ENCODE measurements at places on chromosomes 6 and 20.
A peak's percentile ranks its signal among the peaks of the same experiment; 100 is the strongest.

- no peak for DNase-seq
Measured at GRCh38 chr6:109466212-109466923, 10.8 kb upstream of the MICAL1 start.

DNA sequence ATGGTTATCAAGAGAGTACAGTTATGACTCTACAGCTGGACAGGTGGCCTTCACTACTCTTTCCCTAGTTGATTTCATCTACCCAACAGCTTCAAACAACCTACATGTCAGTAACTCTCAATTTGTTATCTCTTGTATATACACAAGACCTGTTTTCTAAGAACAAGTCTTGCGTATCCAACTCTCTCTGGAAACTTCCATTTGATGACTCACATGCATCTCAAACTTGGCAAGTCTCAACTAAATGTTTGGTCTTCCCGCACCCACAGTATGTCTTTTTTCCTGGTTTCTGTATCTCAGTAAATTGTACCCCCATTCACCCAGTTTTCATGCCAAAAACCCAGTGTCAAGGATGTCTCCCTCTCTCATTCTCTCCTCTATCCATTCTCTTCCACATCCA, 97.7 kb downstream of the BTBD9 start:
- DNase-seq, result no peak

DNA sequence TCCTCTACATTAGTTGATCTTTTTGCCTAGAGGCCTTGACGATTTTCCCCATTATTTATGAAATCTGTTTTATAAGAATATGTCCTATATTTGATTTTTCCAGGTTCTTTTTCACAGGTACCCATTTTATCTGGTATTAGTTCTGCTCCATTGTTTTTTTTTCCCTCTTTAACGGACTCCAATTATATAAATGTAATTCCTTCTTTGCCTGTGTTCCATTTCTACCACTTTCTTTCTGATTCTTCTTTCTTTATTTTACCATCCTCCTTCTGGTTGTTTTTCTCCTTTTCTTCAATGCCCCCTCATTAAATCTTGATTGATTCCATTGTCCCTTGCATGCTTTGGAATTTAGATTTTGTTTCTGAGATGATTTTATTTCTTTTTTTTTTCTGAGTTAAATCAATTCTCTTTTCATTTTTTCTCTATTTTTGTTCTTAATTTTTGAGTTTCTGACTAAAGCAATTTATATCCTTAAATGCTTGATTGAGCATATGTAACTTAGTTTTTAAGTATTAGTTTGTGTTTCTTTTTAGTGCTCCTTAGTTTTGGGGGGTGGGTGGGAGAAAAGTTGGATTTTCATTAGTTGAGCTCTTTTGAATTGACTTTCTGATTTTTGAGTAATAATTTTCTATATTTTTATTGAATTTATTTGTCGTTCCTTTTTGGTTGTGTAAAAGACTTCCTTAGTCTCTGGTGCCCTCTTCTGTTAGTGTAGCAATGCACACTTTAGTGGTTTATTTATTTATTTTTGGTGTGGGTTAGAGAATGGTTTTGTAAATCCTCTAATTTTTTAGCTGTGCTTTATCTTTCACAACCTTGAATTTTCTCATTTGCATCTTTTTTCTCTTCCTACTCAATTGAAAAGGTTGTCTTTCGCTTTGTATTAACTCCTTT, 140.8 kb downstream of the FARS2 start:
- no peak for DNase-seq

DNA sequence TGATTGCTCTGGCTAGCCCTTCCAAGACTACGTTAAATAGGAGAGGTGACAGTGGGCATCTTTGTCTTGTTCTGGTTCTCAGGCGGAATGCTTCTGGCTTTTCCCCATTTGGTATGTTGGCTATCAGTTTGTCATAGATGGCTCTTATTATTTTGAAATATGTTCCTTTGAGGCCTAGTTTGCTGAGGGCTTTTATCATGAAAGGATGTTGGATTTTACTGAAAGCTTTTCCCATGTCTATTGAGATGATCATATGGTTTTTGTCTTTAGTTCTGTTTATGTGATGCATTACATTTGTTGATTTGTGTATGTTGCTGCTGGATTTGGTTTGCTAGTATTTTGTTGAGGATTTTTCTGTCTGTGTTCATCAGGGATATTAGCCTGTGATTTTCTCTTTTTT, 9.9 kb upstream of the RNASET2 start:
- no peak for DNase-seq

DNA sequence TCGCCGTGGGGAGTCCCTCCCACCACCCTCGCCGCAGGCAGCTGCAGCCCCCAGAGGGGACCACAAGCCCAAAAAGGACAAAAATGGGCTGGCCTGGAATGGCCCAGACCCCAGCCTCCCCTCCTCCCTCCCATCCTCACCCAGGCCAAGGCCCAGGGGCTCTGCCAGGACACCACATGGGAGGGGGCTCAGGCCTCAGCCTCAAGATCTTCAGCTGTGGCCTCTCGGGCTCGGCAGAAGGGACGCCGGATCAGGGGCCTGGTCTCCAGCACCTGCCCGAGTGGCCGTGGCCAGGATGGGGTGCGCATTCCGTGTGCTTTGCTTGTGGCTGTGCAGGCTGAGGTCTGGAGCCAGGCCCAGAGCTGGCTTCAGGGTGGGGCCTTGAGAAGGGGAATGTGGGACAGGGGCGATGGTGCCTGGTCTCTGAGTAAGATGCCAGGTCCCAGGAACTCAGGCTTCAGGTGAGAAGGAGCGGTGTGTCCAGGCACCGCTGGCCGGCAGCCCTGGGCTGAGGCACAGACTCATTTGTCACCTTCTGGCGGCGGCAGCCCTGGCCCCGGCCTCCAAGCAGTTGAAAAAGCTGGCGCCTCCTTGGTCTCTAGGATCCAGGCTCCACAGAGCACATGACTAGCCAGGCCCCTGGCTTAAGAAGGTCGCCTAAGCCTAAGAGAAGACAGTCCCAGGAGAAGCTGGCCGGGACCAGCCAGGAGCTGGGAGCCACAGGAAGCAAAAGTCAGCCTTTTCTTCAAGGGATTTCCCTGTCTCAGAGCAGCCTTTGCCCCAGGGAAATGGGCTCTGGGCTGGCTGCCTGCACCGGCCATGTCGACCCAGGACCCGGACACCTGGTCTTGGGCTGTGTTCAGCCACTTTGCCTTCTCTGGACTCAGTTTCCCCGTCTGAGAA, 35.2 kb upstream of the MRGBP start:
- DNase-seq, result no peak

GRCh38 chr6:49913636-49914375, 47.5 kb upstream of the CRISP1 start:
- DNase-seq, result no peak

DNA sequence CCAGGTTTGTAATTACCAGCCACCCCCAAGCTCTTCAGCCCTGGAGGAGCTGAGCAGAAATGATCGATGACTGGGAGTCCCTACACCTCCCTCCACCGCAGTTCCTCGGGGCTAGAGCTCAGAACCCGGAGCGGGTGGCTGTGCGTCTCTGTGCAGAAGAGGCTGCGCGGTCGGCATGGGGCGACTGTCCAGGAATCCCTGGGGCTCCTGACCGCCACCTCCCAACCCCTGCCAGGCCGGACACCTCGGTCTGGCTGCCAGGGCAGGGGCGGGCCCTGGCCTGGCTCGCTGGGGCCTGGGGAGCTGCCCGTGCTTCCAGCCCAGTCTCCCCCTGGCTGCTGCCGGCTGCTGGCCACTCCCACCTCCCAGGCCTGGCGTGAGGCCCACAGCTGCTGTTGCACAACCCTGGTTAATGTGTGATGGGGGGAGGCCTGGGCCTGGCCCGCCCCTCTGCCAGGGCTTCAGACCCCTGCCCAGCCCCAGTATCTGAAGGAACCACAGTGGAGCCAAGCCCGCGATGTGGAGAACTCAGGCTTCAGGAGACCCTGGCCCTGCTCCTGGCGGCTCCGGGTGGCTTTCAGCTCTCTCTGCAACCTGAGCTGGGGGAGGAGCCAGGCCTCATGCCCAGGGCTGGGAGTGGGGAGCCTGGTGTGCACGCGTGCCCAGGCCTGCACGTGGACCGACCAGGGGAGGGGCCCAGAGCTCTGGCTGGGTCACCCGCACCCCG, 1.2 kb downstream of the SLC2A4RG start:
- DNase-seq, result no peak

- peak; percentile 4 for DNase-seq
Measured at GRCh38 chr20:39829661-39830060, 859.4 kb downstream of the MAFB start.

- DNase-seq, result no peak
Measured at GRCh38 chr6:74638412-74638811, 567.4 kb downstream of the COL12A1 start.

DNA sequence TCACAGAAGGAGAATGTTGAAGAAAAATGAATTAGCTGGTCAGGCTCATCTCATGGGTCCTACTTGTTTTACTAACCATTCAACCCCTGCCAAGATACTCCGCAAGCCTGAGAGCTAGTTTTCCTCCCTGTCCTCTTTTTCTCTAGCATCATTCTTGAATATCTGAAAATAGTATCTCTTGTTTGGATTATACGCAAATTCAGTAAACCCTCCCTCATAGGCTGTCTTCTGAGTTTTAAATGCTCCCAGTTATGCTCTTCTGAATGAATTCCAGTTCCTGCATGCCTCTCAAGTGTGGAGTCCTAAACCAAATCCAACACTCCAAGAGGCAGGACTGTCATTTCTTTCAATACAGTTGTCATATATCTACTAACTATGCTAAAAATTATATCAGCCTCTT, 99.6 kb downstream of the COL21A1 start:
- no peak for DNase-seq

- no peak for DNase-seq
Measured at GRCh38 chr6:2213086-2213485, 32.3 kb downstream of the GMDS start.

DNA sequence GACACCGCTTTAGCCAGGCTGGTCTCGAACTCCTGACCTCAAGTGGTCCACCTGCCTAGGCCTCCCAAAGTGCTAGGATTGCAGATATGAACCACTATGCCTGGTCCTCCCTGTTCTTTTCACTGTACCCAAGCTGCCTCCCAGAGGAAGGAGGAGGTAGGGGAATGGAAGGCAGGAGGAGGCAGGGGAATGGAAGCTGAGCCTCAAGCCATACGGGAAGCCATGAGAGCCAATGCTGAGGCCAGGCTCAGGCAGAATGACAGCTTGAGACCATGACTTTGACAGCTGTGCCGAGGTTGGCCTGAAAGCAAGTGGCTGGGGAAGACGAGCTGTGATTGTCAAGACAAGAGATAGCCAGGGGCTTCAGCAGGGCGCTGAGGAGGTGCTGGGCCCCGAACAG, 13.6 kb upstream of the ZNF335 start:
- DNase-seq, result no peak

DNA sequence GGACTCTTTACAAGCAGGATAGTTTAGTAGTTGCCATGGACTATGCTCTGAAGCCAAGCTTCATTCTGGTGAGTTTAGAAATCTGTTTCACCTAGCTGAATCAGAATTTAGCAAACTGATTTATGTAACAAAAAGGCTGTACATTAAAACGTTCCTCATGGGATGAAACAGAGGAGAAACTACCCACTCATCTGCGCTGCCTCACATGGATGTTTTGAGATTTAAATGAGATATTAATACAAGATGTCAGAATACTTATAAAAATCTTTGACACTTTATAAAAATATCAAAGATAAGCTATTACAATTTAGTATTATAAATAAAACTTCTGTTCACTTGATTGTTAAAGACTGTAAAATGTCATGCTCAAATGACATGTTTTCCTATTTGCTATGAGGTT, 16.8 kb downstream of the RUNX2 start:
- DNase-seq, result no peak

- DNase-seq, result no peak
Measured at GRCh38 chr20:58927490-58928061, 53.5 kb upstream of the NELFCD start.

GRCh38 chr6:38639498-38640215, at the start of gene BTBD9:
TSS of gene BTBD9 (minus strand) at chr6:38639929.
- peak; percentile 84 for DNase-seq

- no peak for DNase-seq
Measured at GRCh38 chr20:11437611-11438380, 479.9 kb upstream of the BTBD3 start.

DNA sequence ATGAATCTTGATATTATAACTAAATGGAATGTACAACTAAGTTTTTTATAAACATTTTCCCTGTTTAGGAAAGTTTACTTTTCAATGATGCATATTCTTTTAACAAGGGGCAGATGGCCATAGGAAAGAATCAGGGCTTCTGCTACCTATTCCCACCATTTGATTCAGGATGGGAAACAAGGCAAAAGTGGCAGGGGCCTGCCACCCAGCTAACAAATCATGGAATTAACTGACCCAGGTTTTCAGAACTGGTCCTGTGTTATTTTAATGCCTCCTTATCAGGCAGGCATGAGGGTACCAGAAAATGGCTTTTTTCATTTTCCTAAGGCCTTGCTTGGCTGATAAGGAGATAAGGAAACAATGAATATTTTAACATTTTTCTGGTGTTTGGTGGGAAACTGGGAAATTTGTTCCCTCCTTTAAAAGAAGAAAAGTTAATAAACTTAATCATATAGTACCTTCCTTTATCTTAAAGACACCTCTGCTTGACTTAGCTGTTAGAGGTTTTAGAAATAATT, 6.7 kb downstream of the POU3F2 start:
- no peak for DNase-seq

DNA sequence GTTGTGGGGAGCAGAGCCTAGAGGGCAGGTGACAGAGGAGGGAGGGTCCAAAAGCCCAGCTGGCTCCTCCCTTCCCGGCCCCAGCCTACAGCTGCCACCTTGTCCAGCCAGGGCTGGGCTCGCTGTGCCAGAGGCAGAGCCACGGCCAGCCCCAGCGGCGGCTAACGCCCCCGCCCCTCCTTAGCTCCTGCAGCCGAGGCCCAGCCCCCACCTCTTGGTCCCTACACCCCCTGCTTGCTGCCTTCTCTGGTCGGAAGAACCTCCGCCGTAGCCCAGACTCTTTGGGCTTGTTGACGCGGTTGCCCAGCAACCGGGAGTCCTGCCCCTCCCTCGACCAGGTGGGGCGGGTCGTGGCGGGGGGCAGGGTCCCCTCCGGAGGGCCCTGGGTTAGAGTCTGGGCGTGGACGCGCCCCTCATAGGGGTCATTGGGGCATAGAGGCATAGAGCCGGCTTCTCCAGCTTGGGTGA, 521 bp upstream of the LKAAEAR1 start:
- no peak for DNase-seq

GRCh38 chr20:62728781-62729300, 20.2 kb downstream of the NTSR1 start:
- DNase-seq, result no peak

DNA sequence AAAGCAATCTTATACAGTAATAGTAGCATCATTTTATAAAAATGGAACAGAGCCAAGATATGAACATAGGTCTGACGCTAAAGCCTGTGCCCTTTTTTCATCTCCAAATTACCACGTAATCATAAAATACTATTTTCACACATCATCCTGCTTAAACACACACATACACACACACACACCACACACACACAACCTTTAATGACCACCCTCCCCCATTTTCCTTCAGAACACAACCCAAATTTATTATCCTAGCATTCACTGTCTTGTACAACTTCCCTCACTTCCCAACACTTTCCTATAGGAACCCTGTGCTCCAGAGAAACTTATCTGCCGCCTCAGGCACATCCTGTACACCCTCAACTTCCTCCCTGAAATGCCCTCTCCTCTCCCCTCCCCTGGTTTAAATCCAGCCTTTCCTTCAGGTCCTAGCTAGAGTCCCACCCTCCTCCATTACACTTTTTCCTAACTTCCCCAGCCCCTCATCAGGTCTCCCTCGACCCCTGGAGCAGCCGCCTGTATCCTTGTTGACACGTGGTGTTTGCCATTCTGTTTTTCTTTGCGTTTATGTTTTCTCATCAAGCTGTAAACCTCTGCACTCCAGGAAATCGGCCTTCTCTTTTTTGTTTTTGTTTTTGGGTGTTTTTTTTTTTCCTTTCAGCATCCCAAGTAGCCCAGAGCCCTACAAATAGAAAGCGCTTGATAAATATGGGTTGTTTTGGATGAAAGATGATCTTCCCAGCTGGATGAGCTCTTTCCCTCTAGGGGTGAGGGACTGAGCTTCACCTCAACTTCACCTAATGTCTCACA, 968 bp upstream of the MMP24 start:
- DNase-seq, result no peak
